Fibroblast of pulmonary artery (primary cell): ENCODE measurements at places on chromosomes 16 and 17.

DNA sequence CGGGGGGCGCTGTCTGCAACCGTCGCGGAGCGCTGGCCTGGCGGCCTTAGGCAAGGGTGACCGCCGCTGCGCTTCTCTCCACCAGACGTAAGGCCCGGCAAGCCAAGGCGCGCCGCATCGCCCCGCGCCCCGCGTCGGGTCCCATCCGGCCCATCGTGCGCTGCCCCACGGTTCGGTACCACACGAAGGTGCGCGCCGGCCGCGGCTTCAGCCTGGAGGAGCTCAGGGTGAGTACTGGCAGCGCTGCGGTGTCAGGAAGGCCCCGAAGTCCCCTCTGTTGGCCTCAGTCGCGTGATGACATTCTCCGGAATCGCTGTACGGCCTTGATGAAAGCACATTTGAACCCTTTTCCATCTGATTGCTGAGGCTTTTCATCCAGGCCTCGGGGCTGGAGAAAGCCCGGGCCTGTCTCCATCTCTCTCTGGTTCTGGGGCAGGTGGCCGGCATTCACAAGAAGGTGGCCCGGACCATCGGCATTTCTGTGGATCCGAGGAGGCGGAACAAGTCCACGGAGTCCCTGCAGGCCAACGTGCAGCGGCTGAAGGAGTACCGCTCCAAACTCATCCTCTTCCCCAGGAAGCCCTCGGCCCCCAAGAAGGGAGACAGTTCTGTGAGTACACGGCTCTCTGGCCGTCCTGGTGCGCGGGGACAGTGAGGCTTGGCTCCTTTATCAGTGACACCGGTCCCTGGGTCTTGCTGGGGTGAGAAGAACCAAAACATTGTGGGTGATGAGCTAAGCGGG is 831 bp downstream of the RPL13 start:
- DNase-seq, result peak; percentile 32

GRCh38 chr16:71255721-71256120 is 25.2 kb upstream of the HYDIN start:
- DNase-seq, result no peak

GRCh38 chr17:33199571-33200510 is 93.3 kb downstream of the ASIC2 start:
- DNase-seq, result no peak

DNA sequence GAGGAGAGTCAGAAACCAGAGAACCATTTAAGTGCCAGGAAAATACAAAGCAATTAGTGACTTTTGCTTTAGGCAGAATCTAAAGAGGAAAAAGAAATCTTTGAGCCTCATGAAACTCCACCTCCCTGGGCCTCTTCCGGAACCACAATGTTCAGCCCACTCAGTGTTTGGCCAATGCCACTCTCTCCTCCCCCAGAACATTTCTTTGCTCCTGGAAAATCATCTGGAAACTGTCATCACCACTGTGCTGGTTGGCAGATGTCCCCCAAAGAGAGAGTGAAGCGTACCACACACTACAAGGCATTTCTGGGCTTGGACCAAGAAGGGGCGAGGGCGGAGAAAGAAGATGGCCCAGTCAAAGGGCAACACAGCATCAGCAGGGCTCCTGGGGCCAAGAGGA is 7.1 kb upstream of the SOX9 start:
- DNase-seq, result no peak

DNA sequence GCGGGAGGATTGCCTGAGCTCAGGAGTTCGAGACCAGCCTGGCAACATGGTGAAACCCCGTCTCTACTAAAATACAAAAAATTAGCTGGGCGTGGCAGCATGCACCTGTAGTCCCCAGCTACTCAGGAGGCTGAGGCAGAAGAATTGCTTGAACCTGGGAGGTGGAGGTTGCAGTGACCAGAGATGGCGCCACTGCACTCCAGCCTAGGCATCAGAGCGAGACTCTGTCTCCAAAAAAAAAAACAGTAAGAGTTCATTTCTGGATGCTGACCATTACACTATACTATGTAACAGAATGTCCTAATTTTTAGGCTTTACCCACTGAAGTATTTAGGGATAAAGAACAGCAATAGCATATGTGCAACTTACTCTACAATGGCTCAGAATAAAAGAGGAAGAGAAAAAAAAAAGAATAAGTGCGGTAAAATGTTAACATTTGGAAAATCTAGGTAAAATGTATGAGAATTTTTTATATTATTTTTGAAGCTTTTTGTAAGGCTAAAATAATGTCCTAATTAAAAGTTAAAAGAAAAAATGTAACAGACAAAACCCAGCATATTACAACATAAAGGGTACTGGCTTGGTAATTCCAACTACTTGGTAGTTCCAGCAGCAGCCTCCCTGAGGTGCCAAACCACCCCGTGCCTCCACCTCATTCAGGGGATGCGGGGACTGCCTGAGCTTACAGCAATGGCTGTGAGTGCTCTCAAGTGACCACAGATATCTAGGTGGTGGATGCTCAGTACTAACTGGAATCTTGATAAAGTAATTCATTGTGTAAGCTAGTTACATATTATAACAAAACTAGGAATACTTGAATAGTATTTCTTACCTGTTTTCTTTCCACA is 10.9 kb downstream of the COPS3 start:
- no peak for DNase-seq

DNA sequence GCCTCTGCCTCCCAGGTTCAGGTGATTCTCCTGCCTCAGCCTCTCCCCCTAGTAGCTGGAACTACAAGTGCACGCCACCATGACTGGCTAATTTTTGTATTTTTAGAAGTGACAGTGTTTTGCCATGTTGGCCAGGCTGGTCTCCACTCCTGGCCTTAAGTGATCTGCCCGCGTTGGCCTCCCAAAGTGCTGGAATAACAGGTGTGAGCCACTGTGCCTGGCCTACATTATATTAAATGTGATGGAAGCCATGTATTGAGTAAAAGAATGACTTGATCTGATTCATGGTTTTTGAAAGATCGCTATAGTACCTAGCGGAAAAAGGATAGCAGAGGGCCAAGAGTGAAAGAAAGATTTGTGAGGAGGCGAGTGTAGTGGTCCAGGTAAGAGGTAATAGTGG is 2.7 kb upstream of the PPM1D start:
- DNase-seq, result no peak

GRCh38 chr17:62901544-62901943 is 64.5 kb upstream of the TANC2 start:
- no peak for DNase-seq

GRCh38 chr16:48824271-48824670 is 214.3 kb upstream of the N4BP1 start:
- DNase-seq, result no peak

GRCh38 chr17:73396431-73397277 is 84.9 kb upstream of the CDC42EP4 start:
- DNase-seq, result no peak
